ENCODE measurements at places on chromosomes 5 and 9.

GRCh38 chr9:133440874-133441273 lies 18.7 kb downstream of the ADAMTS13 start:
- no peak for DNase-seq

DNA sequence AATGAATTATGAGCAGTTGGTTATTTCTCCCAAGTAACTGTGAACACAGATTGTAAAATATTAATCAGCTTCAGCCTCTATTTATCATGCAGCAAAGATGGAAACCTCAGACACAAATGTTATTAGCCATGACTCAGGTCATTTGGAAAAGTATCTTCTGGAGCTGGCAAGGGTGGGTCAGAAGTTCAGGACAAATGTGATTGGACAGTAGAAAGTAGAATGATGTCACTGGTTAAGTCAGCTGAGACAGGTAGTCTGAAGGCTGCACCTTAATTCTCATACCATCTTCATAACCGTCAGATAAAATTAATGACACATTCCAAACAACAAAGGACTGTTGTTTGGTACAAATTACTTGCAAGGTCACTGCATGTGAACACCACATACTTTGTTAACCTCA lies 140.2 kb downstream of the EMB start:
- DNase-seq: no peak

DNA sequence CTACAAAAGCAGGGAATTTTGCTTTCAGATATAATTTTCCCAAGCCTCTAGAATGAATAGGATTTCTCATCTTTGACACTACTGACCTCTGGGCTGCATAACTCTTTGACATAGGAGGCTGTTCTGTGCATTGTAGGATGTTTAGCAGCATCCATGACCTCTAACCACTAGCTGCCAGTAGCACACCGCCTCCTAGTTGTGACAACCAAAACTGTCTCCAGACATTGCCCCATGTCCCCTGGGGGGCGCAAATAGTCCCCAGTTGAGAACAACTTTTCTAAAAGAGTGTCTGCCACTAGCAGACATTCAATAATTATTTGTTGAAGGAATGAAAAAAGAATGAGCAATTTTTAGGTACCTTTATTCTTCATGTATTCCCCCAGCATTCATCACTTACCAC lies 51.8 kb downstream of the POU4F3 start:
- DNase-seq: peak; percentile 7

- no peak for DNase-seq
Observed at GRCh38 chr9:130512199-130512598, 67.2 kb upstream of the FUBP3 start.

DNA sequence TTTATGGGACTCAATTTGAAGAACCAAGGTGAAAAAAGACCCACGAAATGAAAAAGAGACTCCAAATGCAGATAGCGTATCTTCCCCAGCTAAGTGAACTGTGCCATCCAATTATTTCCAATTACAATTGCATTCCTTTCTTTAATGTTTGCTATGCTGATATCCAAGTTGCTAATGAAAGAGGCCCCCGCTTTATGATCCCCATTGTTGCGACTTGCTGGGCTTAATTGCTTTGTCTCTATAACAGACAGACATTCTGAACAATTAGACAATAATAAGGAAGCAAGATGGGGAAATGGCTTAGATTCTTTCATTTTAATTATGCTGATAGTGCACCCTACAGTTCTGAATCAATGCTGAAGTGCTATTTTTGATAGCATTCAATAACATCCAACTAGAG lies 354.3 kb downstream of the KIF4B start:
- DNase-seq: no peak

GRCh38 chr5:17620627-17621026 lies 10.4 kb downstream of the TAF11L12 start:
- no peak for DNase-seq

GRCh38 chr9:97813072-97813471 lies 40.0 kb upstream of the FOXE1 start:
- DNase-seq: no peak

DNA sequence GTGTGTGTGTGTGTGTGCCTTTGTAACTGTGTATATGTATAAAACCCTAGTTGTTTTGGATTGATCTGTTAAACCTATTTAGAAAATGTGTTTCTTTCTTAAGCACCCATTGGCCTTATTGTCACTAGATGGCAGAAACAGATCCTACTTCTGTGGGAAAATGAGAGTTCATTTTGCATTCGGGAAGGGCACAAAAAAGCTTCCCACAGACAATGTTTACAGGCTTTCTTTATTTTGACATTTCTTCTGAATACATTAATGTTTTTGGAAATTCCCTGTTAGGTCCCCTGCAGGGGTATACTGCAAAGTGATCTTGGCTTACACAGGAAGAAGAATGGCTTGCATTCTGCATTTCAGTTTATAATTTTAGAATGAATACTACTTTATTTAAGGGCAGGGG lies 481.8 kb upstream of the ARRDC3 start:
- DNase-seq: no peak

DNA sequence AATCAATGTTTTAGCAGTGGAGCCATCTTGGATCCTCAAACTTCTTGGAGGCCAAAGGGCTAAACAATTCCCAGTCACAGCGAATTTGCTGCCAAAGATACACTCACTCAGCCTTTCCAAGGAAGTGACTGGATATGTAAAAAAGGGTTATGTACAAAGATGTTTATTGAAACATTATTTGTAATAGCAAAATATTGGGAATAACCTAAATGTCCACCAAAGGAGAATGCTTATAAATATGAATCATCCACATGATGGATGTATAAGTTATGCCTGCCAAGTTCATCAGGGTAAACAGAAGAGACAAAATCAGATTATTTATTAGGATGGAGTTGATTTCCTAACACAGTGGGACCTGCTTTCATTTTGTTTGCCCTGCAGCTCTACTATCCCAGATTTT lies 145.2 kb upstream of the ABCA1 start:
- DNase-seq: no peak

DNA sequence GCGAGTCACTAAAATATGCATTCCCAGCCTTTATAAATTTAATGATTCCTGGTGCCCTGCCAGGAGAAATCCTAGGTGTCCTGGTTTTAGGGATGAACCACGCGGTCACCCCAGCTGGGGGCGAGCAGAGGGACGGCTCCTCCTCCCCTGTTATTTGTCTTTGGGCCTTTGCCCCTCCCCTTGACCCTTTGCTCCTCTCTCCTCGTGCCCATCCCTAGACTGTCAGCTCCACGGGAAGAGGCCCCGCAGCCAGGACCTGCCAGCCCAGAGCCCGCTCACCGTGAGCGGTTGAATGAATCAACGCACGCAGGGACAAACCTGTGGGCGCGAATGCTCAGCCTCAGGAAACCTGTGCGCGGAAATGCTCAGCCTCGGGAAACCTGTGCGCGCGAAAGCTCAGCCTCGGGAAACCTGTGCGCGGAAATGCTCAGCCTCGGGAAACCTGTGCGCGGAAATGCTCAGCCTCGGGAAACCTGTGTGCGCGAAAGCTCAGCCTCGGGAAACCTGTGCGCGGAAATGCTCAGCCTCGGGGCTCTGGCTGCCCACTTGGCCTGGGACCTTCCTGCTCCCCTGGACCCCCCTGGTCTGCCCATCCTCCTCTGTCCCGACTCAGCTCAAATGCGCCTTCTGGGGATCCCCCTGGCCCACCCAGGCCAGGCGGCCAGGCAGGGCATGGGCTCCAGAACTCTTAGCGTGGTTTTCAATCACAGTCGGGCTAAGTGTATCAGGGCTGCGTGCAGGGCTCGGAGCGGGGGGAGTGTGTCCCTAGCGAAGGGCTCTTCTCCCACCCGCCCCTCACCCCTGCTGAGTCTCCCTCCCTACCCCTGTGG lies 140.5 kb upstream of the COL5A1 start:
- no peak for DNase-seq

DNA sequence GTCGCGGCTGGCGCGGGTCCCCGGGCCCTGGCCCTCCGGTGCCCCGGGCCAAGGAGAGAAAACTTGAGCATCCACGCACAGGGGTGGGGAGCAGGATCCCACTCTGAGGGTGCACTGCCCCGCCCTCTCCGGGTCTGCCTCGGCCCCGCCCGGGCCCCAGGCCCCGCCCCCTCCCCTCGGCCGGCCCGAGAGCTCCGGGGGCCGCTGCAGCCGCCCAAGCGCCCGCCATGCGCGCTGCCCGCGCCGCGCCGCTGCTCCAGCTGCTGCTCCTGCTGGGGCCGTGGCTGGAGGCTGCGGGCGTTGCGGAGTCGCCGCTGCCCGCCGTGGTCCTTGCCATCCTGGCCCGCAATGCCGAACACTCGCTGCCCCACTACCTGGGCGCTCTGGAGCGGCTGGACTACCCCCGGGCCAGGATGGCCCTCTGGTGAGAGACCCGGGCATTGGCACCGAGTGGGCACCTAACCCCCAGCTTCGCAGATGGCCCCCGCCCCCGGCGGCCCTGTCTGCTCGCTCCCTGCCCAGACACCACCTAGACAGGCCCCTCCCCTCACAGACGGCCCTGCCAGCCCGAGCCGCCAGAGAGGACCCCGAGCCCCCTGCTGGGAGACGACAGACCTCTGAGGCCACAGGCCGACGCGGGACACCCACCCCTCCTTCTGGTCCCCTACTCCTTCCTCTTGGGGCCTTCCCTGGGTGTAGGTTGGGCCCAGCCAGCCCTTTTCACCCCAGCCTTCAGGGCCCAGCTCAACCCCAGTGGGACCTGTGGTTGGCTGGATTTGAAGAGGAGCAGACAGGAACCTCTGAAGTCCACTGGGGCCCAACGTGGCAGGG lies at the start of gene CERCAM:
TSS of gene CERCAM (plus strand) at position 207 of the 831 bp plus-strand sequence. CDS start at position 228, 21 bp downstream.
- DNase-seq: peak; percentile 27

DNA sequence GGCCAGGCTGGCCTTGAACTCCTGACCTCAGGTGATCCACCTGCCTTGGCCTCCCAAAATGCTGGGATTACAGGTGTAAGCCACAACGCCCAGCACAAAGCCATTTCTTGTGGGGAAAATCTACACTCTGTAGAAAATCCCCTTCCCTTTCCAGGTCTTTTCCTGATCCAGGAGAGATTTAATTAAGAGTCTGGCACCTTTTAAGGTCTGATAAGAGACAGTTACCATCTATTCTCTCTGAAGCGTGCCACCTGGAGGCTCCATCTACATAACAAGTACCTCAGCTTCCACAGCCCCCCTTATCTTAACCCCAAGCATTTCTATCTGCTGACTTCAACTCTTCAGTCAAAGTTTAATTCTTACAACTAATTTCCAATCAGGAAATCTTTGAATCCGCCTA lies 71.4 kb upstream of the CDK20 start:
- DNase-seq: no peak

GRCh38 chr5:7857926-7858632 lies 7.1 kb upstream of the CFAP90 start:
- DNase-seq: no peak

DNA sequence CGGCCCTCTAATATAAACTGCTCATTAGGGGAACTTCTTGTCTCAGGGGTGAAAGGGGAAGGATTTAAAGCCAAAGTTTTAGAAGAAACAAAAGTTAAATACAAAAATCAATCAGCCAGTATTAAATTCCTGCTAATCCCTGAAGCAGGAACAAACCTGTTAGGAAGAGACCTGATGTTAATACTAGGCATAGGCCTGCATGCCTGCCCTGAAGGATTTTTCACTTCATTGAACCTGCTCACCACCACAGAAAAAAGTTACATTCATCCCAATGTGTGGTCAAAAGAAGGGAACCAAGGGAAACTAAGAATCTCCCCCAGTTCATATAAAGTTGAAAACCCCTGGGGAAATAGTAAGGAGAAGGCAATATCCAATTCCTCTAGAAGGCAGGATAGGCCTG lies 9.4 kb upstream of the RNF180 start:
- no peak for DNase-seq

DNA sequence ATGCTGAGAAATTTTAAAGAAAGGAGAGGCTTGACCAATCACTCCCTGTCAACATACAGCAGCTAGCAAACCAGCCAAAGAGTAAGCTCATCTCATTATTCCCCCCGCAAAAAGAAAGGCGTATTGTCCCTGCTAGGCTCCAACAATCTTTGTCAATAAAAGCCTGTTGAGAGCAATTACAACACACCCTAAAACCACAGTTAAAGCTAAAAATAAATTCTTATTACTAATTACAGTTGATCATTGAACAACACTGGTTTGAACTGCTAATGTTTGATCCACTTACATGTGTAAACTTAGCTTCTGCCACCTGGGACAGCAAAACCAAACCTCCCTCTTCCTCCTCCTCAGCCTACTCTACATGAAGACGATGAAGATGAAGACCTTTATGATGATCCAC lies 151.2 kb downstream of the TSSK1B start:
- no peak for DNase-seq

GRCh38 chr9:36988848-36989247 lies 45.2 kb downstream of the PAX5 start:
- no peak for DNase-seq

DNA sequence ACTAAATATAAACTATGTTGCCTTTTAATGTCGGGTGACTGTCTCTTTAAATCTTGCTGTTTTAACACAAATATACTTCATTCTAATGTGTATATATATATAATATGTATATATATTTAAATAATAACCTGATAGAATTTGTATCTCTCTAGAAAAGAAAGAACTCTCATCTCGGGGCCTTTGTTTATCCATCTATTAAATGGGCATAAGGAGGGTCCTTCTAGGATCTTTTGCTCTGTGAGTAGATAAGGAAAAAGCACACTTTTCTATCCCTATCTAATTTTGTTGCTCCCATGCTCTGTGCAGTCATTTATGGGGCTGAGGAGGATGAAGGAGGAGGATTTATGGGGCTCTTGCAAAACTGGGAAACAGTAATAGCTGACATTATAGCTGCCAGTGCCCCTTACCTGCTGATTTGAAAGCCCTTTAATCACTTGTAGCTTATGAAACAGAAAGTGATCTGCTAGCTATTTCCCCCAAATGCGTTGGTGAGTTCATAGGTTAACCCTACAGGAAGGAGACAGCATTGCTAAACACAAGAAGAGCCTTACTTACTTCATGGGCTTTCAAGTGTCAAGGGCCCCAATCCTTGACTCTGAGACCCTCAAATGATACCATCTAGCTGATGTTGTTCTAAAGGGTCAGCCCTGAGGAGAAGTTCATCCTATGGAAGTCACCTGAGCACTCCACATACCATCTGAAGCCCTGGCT lies 5.8 kb upstream of the PPARGC1B start:
- peak; percentile 11 for DNase-seq

- no peak for DNase-seq
Observed at GRCh38 chr5:74325866-74326265, 314.7 kb downstream of the ENC1 start.

- no peak for DNase-seq
Observed at GRCh38 chr9:123138163-123138562, 104.7 kb downstream of the GPR21 start.

DNA sequence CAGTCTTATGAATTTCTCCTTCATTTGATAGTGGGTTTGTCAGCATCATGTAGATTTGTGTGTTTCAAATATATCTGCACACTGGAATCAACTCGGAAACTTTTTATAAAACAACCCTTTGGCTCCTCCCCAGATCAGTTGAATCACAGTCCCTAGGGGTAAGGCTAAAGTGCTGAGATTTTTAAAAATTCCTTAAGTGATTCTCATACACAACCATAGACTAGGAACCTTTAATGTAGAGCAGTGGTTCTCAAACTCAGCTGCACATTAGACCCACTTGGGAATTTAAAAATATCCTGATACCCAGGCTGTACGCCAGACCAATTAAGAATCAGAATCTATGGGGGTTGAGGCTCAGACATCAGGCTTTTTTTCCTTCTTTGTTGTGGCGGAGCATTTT lies 17.5 kb upstream of the JAK2 start:
- DNase-seq: no peak

- no peak for DNase-seq
Observed at GRCh38 chr5:80837679-80838078, 122.5 kb upstream of the RASGRF2 start.

- peak; percentile 94 for DNase-seq
Observed at GRCh38 chr5:170491479-170491878, 12.3 kb upstream of the KCNIP1 start.

All from suppressor macrophage (primary cell).